ENCODE measurements at places on chromosomes 16 and 17. TPM values are rescaled to one million over a fixed set of nuclear protein-coding genes. Genes with fewer than 3 reads are reported as not detected.

NXN gene
- 42.2 TPM for total RNA-seq

DNA sequence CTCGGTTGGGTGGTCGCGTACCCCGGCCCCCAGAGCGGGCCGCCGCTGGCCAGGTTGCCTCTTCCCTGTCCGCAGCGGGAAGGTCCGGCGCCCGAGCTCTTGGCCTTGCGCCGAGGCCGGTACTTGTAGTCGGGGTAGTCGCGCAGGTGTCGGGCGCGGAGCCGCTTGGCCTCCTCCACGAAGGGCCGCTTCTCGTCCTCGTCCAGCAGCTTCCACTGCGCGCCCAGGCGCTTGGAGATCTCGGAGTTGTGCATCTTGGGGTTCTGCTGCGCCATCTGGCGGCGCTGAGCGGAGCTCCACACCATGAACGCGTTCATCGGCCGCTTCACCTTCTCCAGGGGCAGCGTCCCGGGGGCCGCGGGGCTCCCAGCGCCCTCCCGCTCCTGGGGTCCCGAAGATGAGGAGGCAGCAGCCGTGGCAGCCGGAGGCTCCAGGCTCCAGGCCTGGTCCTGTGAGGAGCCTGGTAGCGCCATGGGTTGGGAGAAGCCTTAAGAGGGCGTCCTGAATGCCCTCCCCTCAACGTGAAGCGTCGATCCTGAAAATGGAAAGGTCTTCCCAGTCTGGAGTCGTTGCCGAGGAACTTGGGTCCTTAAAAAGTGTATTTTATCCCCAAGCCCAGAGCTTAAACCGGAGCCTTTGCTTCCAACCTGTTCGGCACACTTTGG is 558 bp downstream of the SOX15 start:
- DNase-seq = peak; percentile 92

- no peak for DNase-seq
Observed at GRCh38 chr16:88634994-88635670, 3.2 kb upstream of the IL17C start.

- no peak for DNase-seq
Observed at GRCh38 chr17:29929006-29929532, 959 bp downstream of the SSH2 start.

GRCh38 chr17:59505610-59506276 is 59.7 kb upstream of the DHX40 start:
- no peak for DNase-seq

DNA sequence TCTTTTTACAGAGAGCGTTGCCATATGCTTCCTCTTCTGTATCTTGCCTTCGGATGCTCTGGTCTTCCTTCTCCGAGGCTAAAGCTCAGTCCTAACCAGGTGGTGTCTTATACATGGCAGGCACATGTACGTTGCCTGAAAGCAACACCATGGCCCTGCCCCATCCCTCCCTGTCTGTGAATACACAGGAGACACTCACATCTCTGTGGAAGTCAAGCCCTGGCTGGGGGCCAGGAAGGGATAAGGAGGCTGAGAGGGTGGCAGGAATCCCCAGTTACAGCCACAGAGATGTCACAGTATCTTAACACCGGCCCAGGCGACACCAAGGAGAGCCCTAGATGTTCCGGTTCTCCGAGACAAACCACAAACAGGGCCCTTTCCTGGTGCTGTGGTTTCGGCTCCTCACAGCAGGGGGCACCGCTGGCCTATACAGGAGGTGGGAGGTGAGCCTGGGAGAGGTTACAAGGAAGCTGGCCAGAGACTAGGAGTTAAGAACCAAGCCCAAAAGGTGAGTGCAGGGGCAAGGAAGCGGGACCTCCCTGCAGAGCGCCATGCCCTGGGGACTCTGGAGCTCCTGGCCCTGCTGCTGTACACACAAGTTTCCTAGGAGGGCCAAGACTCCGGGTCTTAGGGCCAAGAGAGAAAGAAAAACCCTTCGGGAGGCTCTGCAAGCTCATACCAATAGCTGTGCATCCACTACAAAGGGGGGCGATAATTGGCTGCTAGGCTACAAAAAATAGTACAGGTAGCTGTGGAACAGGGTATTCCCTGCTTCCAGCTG is 41.7 kb downstream of the SRL start:
- DNase-seq = no peak
